ENCODE measurements at places on chromosomes 5 and 9.
A peak's percentile ranks its signal among the peaks of the same experiment; 100 is the strongest.

DNA sequence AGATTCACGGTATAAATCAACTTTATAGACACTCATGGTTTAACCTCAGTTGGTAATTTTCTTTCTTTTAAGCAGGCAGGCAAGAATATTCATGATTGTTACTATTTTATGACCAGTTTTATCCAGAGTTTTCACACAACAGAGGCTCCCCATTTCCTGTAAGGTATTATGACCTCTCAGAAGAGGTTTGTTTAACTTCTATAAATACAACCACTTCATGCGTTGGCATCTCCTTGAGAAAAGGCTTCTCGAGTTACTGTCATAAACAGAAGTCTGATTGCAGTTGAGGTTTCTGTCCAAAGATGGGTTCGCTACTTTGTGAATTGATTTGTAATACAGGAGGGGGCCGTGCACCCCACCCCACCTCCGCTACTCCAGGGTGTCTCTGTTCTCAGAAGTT is 55.3 kb downstream of the ENTREP1 start:
- no peak for DNase-seq

- DNase-seq: peak; percentile 34
These were observed 28.7 kb downstream of the NEK6 start for GRCh38 chr9:124286292-124286931.

DNA sequence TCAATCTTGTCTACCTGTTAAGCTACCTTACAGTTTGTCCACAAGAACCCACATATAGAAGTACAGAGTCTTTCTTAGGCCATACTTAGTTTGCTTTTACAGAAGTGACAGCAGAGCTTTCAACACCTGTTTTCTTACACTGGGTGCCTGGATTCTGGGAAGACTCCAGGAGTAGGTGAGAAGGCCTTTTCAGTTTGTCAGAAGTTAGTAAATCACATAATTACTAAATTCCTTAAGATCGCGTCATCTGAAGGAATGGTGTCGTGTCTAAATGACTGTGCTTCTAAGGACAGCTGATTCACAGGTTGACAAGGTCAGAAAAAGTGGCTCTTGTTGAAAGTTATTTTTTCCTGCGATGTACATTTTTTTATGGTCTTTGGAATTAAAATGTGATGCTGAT is 97.0 kb upstream of the FAM120A start:
- no peak for DNase-seq

DNA sequence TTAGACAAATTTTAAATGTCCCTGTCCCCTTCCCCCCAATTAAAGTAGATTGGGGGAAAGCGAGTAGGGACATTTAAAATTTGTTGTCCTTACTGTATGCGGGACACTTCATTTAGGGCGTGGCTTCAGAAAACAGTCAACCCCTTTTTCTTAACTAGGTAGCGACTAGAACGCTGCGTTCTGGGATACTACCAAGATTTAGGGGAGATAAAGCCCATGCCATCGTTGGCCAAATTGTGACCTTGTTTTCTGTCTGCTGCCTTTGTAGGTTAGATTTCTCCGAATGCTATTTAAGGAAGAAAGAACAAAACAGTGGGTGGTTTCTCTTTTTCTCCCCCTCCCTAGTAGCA is 1.2 kb downstream of the CKS2 start:
- no peak for DNase-seq

DNA sequence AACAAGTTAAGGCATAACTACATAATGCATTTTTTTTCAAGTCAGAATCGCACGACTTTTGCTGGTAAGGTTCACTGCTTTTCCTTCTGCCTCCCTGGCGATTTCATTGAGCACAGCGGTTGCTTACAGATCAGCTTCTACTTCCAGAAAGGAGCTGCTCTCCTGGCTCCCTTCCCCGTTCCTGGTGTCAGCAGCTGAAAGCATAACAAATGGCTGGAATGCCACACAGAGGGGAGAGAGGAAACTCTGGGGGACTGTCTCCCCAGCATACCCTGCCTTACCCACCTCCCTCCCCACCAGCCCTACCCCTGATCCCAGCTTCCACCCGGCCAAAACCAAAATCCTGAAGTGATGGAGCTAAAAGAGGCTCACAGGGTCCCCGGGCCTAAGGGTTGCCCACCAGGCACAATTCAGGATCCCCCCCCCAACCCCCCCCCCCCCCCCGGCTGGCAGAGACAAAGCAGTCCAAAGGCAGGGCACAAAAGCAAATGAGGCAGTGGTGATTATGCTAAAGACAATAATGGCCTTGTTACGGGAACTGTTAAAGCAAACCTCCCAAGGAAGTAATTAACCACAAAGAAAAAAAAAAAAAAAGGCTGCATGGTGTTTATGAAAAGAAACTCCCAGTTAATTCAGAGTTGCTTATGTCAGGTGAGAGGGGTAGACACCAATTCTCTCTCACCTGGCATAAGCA is 126.1 kb upstream of the WWC1 start:
- no peak for DNase-seq

- DNase-seq: no peak
These were observed 90.5 kb upstream of the NIPAL4 start for GRCh38 chr5:157369507-157369906.

GRCh38 chr9:115880221-115880885 is 273.2 kb upstream of the PAPPA start:
- no peak for DNase-seq

- DNase-seq: no peak
These were observed 55.9 kb downstream of the TMC1 start for GRCh38 chr9:72577212-72577753.

DNA sequence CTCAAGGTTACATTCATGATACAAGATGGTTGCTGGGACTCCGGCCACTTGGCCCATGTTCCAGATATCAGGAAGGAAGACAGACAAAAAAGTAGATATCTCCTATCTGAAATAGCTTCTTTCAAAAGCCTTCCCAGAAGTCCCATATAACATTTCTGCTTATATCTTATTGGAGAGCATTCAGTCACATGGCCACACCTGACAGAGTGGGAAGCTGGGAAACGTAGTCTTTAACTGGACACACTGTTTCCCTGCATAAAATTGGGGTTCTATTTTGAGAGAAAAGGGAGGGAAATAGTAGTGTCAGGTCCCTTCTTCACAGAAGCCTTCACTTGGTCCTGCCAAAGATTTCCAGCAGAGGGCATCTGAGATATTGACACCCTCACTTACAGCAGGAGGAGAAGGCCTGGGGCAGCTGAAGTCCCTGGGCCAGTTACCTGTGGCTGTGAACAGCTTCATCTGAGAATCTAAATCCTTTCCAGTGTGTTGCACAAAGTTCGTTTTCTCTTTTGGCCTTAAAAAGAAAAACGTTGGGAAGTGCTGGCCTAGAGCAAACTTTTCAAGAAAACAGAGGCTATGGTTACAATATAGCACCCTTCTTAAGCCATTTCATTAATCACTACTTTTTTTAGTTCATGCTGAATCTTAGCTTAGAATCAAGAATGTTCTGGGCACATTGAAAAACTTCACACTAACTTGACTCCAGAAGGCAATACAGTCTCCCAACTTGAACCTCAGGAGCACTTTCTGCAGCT is 33.5 kb downstream of the SPEF2 start:
- DNase-seq: peak; percentile 77

GRCh38 chr5:38414348-38414747 is 142.1 kb downstream of the LIFR start:
- DNase-seq: no peak

DNA sequence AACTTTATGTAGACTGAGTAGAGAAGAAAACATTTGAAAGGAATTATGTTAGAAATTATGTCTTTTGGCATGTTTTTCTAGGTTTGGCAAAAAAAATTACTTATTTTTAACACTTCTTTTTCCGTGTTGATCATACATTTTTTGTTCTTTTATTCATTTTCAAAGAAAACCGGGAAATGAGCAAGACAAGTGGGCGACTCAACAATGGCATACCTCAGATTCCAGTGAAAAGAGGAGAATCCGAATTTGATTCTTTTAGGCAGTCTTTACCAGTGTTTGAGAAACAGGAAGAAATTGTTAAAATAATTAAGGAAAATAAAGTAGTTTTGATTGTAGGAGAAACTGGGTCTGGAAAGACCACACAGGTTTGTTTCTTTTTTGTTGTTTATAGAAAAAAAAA is 12.9 kb downstream of the YTHDC2 start:
- DNase-seq: no peak

DNA sequence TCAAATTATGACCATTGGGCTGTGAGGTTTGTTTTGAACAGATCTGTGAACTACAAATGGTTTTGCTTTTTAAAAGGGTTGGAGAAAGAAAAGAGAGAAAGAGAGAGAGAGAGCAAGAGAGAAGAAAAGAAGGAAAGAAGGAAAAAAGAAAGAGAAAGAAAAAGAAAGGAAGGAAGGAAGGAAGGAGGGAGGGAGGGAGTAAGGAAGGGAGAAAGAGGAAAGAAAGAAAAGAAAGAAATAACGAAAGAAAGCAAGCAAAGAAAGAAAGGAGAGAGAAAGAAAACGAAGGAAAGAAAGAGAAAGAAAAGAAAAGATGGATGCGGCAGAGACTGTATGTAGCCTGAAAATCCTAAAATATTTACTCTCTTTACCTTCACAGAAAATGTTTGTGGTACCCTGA is 104.0 kb downstream of the PARP8 start:
- DNase-seq: no peak

GRCh38 chr9:116791326-116791725 is 104.2 kb downstream of the TRIM32 start:
- no peak for DNase-seq

DNA sequence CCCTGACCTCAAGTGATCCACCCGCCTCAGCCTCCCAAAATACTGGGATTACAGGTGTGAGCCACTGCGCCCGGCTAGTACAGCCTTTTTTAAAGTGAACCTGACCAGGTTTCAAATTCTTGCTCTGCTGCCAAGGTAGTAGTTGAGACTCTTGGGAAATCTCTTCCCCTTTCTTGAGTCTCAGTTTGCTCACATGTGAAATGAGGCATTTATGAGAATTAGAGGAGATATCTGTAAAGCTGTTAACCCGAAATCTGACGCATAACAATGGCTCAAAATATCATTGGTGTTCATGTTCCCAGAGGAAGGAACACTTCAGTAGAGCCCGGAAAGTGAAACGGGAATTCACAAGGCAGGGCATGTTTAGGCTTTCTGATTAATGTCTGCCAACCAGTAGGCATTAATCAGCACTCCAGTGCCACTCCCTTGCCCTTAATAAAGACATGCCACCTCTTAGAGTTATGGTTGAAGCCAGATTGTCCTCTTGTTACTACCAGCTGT is 1.5 kb downstream of the ARPC5L start:
- no peak for DNase-seq

GRCh38 chr9:257957-258356 is 43.3 kb downstream of the DOCK8 start:
- DNase-seq: no peak

DNA sequence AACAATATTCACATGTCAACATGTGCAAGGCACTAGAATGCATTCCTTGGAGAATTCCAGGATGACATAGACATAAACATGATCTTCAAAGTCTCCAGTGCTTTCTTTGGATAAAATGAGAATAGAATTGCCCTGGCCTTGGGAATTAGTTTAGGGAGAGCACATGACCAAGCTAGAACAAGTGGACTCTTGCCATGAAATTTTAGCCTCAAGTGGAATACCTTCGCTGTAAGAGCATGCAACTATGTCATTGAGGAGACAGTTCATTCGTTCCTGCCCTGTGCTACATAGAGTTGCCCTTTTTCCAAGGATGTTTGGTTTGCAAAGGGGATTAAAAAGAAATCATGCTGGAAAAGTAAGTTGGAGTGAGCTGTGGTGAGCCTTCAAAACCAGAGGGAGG is 42.7 kb downstream of the ZFAND5 start:
- no peak for DNase-seq

DNA sequence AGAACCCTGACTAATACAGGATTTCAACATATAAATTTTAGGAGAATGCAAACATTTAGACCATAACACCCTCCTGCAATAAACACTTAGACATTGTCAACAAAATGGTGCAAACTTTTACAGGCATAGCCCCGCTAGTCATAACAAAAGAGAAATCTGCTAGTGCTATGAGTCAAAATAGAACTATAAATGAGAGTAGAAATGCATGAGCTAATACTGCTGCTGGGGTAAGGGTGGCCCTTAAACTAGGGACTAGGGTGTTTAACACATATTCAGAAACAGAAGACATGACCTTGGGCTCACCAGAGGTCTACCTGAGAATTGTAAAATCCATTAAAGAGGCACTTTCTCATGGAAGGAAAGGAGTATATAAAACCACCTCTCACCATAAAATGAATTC is 131.6 kb downstream of the TLR4 start:
- DNase-seq: no peak

DNA sequence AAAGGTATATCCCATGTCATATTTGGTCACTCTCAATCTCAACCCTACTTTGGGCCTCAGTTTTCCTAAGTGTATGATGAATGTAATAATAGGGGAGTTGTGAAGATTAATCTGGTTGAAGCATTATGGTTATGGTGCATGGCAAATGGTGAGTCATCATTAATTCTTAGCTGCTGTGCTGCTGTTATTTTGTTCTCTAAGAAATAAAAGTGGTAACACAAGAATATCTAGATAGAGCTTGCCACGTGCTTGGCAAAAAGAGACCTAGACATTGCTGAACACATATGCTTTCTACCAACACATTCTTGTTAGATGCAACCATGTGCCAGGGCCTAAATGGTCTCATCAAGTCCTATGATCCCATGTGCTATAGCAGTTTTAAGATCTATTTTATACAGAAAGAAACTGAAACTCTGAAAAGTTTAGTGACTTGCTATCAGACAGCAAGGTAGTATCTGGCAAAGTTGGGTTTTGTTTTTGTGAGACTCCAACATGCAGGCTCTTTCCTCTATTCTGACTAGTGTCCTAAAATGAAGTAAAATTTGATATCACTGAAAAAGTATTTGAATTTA is 699.9 kb upstream of the MEF2C start:
- DNase-seq: no peak

DNA sequence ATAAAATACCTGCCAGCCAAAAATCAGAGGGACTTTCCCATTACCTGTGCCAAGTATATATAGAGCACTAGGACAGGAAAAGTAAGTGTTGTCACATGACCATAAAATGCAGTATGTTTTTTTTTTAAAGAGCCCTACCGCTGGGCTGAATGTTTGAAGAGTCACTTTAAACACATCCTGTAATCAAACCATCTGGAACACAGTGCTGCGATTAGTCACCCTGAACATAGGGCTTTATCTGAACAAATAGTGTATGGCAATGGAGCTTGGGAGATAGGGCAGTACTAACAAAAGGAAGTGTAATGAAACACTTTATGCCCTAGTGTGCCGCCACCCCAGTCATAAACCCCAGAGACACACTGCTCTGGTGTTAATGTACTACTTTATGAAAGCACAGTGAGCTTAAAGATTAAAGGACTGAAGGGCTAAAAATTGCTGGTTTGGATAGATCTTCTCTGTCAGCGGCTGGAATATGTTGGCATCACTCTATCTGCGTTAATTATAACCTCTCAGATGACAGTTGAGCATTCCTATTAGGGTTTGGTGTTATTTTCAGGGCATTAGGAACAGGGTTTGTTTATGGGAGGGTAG is 90.4 kb downstream of the ZNF608 start:
- no peak for DNase-seq

GRCh38 chr9:105879181-105879580 is 184.8 kb downstream of the TMEM38B start:
- no peak for DNase-seq

All from activated CD4-positive, alpha-beta T cell treated with anti-CD3 and anti-CD28 coated beads for 4 hours (primary cell).